ENCODE measurements at places on chromosomes 5 and 9.

- no peak for DNase-seq
These were observed 160.1 kb downstream of the ROR2 start for GRCh38 chr9:91789941-91790340.

- DNase-seq, result no peak
These were observed 167.6 kb downstream of the PDZD2 start for GRCh38 chr5:31806561-31806960.

DNA sequence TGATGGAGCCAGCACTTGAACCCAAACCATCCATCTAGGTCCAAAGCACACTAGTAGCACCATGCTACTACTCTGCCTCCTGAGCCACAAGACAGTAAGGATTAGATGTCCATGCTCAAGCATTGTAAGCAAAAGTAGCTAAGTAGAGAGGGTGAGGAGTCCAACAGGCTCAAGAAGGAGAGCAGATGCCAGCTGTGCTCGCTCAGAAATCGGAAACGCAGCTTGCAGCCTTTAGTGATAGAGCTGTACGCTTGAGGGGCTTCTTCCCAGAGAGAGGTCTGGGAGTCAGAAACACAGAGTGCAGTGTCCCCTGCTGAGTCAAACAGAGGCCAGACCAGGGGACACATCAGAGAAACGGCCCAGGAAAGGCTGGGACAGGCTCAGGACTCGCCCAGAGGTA is 32.7 kb upstream of the GABRP start:
- DNase-seq, result no peak

DNA sequence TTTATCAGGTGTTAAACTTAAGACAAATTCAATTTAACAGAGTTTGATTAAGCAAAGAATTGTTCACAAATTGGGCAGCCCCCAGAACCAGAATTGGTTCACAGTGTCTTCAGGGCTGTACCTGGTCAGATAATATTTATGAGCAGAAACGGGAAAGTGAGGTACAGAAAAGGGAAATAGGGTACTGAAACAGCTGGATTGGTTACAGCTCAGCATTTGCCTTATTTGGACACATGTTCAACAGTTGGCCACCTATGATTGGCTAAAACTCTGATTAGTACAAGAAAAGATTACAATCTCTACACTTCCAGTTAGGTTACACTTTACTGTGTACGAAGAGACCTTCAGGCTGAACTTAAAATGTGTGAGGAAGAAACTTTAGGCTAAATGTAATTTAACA is 18.7 kb downstream of the LRRC70 start:
- DNase-seq, result no peak

GRCh38 chr9:86389628-86390027 is 35.4 kb upstream of the TUT7 start:
- DNase-seq, result no peak

DNA sequence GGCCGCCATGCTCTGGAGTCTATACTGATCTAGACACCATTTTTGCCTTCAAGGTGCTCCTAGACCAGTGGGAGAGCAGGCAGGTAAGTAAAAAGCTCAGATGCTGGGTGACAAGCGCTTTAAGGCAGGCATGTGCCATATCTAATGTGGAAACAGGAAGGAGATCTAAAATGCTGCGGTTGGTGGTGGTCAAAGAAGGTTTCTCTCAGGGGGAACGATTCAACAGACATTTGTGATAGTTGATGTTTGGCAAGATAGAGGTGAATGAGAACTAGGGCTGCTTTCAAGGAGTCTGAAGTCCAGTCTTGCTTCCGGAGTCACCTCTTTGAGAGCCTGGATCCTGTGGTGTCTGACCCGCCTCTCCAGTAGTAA is 146.2 kb upstream of the KLF4 start:
- no peak for DNase-seq

DNA sequence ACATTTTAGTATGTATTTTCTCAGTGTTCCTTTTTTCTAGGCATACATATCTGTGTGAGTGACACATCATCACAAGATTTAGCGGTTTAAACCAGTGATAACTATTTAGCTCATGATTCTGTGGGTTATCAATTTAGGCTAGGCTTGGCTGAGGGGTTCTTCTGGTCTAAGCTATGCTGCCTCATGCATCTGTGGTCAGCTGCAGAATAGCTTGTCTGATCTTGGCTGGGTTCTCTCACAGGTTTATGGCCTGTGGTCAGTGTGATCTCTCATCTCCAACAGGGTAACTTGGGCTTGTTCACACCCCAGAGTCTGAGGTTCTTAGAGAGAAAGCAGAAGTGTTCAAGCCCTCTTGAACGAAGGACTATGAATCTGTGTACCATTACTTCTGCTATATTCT is 363.3 kb downstream of the KDM4C start:
- DNase-seq, result no peak

DNA sequence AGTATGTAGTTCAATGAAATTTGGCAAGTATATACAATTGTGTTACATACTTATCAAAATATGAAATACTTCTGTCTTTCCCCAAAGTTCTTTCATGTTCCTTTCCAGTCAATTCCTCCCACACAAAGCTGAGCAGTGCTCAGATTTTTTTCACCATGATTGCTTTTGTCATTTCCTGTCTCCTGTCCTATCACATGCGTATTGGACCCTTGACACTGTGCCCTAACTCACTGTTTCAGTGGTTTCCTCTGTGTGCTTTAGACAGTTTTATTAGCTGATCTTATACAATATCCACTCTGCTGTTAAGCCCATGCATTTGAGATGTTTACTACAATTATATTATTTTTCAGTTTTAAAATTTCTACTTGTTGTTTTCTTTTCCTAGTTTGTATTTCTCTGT is 463.6 kb upstream of the MEF2C start:
- DNase-seq, result no peak

- no peak for DNase-seq
These were observed 79.3 kb upstream of the COL5A1 start for GRCh38 chr9:134562146-134562849.

DNA sequence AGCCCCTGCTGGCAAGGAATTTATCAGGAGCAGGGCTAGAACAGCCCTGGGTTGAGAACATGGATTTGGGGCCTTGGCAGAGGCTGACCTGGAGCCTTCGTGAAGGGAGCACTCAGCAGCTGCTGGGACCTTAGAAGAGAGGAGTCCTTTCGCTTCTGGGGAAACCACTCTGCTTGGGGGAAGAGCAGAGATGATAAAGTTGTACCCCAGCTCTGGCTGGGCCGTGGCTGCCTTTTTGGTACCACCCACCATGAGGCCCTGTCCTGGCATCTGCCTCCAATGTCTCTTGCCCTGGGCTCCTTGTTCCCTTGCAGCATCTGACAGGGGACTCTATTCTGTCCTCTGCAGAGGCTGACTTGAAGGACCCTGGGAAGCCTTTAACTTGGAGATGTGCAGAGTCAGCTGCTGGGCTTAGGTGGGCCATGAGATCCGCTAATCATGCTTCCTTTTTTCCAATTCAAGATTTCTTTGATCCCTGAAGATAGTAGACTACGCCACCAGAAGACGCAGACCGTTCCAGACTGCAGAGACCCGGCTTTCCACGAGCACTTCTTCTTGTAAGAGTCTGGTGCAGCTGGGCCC is 20.2 kb downstream of the RGS3 start:
- DNase-seq, result no peak

- no peak for DNase-seq
These were observed 73.0 kb upstream of the SPOCK1 start for GRCh38 chr5:137572042-137572695.

DNA sequence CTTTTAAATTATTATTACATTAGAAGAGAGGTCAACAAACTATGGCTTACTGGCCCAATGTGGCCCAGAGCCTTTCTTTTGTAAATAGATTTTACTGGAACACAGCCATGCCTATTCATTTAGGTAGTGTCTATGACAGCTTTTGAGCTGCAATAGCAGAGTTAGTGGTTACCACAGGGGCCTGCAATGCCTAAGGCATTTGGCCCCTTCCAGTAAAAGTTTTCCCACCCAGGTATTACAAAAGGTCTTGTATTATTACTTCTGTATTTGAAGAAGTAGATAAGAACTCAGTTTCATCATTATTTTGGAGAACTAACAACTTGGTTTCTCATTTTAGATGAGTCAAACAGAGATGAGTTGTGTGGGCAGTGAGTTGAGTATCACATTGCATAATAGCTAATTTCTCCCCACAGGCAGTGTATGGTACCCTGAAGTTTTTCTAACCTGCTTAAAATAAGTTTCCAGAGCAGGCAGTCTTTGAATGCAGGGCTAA is 9.5 kb downstream of the MTRR start:
- DNase-seq, result no peak

GRCh38 chr5:35830587-35830986 is 26.1 kb upstream of the IL7R start:
- DNase-seq, result no peak

DNA sequence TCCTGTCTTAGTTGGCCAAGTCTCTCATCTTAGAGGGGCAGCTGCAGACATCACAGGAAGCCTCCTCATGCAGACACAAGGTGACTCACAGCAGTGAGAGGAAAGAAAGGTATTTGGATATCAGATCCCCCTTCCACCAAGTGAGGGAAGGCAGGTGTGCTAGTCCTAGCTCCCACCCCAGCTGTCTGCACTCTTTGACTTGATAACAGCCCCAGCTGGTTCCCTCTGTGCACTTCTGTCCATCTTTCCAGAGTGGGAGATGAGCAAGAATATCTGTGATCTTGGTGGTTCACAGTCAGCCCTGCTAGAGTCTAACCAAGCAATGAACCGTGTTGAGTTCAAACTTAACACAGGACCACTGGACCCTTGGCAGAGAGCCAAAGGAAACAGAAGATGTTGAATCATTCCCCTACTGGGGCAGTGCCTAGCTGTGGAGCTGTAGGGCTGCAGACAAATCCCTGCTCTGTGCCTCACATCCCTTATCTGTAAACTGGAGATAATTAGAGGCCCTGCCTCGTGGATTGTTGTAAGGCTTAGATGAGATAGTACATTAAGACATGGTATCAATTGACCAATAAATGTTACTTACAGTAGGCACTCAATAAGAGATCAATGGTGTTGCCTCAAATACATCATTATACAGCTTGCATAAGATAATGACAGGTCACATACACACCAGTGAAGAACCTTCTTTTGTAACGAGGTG is 39.1 kb downstream of the SH3RF2 start:
- no peak for DNase-seq

DNA sequence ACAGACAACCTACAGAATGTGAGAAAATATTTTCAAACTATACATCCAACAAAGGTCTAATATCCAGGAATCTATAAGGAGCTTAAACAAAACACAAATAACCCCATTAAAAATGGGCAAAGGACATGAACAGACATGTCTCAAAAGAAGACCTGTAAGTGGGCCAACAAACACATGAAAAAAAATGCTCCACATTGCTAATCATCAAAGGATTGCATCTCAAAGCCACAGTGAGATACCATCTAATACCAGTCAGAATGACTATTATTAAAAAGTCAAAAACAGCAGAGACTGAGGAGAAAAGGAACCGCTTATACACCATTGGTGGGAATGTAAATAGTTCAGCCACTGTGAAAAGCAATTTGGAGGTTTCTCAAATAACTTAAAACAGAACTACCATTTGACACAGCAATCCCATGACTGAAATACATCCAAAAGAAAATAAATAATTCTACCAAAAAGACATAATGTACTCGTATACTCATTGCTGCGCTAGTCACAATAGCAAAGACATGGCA is 39.1 kb upstream of the C5orf63 start:
- DNase-seq, result no peak

GRCh38 chr9:36316611-36317317 is 58.5 kb upstream of the GNE start:
- no peak for DNase-seq

- no peak for DNase-seq
These were observed 79.6 kb downstream of the SMIM15 start for GRCh38 chr5:61082516-61083280.

- DNase-seq, result no peak
These were observed 48.5 kb upstream of the ANKRD55 start for GRCh38 chr5:56281489-56282165.

DNA sequence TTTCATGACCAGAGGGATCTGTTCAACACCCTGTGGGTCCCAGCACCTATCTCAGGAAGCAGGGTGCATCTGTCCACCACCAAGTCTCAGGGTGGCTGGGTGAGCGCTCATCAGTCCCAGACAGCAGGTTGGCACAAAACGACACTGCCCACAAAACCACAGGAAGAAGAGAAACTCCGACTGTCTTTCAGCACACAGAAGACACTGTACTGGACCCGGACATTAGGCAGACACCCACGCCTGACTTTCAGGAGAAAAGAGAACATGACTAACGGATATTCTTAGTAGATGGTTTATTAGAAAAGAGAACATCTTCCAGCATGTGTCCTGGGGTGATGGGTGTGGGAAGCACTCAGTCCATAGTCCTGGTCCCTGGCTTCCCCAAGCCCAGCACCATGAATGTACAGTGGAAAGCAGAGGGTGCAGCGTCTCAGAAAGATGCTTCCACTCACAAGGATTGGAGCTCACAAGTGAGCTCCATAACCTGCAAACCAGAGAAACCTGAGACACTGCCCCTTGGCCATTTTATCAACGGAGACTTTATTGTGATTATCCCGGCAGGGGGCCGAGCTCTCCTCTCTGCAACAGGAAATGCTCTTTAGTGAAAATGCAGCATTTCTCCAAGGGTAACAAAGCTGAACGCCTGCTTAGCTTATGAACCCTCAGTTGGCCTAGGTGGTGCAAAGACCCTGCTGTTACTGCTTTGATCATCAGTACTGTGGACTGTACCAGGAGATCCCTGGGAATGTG is 35.8 kb upstream of the LCP2 start:
- peak; percentile 74 for DNase-seq

DNA sequence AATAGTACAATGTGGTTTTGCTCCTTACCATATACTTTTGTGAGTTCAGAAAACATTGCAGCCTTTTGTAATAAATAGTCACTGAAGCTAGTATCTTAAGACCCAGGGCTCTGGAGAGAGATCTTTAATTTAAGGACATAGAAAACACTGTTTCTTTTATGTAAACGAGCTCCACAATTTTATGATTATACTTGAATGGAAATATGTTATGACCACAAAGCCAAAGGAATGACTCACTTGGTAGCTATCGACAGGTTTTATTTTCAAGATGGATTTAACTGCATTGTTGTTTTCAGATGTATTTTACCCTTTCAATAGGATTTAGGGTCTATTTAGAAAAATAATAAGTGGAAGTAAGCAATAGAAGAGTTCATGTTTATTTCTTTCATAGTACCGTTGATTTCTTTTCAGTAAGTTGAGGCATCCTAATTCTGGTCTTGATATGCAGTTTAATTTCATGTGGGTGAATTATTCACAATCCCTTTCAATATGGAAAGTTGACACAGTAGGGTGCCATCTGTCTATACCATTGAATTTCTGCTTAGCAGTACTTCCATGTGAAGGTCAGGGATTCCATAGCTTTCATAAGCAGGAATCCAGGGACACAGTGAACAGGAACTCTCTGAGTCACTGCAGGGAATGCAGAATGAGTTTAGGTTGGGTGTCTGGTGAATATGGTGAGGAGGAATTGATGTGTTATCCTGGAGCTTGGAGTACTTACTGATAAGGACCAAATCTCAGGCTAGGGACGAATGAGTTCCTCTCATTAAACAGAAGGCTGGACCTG is 157.6 kb downstream of the CD180 start:
- no peak for DNase-seq

- DNase-seq, result no peak
These were observed 49.2 kb downstream of the EBF1 start for GRCh38 chr5:159050316-159051143.

- DNase-seq, result no peak
These were observed 69.9 kb downstream of the OTULIN start for GRCh38 chr5:14734396-14734795.

All from stimulated activated CD4-positive, alpha-beta T cell treated with anti-CD3 and anti-CD28 coated beads, Interleukin-4, amount 100 ng/mL, for 24 hours (primary cell).